Activated CD4-positive, alpha-beta T cell treated with anti-CD3 and anti-CD28 coated beads, Interleukin-2, amount 50 U/mL, for 48 hours (primary cell): ENCODE measurements at places on chromosomes 6 and 20.

GRCh38 chr6:48825501-48826151, 637.4 kb downstream of the MMUT start:
- no peak for DNase-seq

- no peak for DNase-seq
Observed at GRCh38 chr6:11064836-11065235, 20.7 kb upstream of the ELOVL2 start.

DNA sequence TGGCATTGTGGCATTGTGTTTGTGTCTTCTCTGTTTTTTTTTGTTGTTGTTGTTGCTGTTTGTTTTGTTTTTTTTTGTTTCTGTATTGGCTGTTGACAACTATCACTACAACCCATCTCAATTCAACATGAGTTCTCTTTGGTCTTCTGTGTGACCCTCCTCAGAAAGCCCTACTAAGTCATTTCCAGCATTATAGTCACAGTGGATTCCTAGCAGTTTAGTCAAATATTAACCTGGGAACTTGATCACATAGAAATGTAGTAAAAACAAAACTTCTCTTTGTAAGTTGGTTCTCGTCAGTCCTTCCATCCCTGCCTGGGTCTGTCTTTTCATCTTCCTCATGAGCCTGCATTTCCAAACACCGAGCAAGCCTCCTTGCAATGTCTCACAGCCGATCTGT, 16.8 kb downstream of the SLC17A2 start:
- DNase-seq: no peak

GRCh38 chr6:148836751-148837150, 89.9 kb downstream of the UST start:
- DNase-seq: no peak

GRCh38 chr6:797479-798077, 104.6 kb upstream of the EXOC2 start:
- DNase-seq: peak; percentile 46

- no peak for DNase-seq
Observed at GRCh38 chr20:25686081-25687067, 10.3 kb downstream of the ZNF337 start.

GRCh38 chr6:14290772-14291330, 173.3 kb downstream of the CD83 start:
- DNase-seq: no peak

- no peak for DNase-seq
Observed at GRCh38 chr6:87102151-87102621, 7.3 kb upstream of the CGA start.

DNA sequence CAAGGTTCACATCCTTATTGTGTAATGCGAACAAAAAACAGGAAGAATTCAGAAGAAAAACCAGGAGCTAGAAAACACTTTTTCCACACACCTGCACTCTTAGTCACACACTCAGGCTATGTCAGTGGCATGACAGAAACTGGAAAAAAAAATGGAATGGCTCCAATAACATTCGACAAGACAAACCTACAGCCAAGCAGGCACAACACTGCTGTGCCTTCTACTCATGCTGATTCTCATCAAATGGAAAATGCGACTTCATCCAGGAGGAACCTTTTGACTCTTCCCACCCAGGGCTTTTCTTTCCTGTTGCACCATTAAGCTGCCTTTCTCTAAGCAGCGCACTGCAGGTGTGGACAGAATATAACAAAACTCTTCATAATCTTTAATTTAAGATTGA, 163.2 kb upstream of the BTBD3 start:
- DNase-seq: no peak

DNA sequence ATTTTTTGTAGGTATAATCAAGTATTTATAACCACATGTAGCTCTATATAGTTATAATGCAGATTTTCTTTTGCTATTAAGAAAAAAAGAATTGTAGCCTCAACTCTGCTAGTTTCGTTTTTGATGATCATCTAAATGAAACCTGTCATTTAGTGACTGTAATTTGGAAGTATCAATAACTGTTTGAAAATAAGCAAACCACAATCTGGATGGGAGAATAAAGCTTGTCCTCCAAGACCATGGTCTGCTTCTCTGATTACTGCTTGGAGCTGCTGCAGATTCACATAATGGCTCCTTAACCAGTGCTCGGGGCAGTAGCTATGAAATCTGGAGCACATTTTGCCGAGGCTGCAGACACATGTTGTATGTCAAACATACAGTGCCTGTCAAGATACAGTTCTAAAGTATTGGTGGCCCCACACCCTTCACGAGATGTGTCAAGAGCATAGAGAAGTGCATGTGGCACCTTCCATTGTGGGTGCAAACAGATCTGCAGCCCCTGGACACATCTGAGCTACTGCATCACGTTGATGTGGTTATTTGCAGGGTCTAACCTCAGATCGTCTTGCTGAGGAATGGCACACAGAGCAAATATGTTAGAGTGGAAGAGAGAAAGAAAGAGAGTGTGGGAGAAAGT, 255.7 kb upstream of the SUPT3H start:
- DNase-seq: no peak

GRCh38 chr20:58635279-58635665, 15.8 kb upstream of the STX16 start:
- no peak for DNase-seq

GRCh38 chr6:13045676-13046075, 282.7 kb downstream of the TBC1D7 start:
- no peak for DNase-seq

DNA sequence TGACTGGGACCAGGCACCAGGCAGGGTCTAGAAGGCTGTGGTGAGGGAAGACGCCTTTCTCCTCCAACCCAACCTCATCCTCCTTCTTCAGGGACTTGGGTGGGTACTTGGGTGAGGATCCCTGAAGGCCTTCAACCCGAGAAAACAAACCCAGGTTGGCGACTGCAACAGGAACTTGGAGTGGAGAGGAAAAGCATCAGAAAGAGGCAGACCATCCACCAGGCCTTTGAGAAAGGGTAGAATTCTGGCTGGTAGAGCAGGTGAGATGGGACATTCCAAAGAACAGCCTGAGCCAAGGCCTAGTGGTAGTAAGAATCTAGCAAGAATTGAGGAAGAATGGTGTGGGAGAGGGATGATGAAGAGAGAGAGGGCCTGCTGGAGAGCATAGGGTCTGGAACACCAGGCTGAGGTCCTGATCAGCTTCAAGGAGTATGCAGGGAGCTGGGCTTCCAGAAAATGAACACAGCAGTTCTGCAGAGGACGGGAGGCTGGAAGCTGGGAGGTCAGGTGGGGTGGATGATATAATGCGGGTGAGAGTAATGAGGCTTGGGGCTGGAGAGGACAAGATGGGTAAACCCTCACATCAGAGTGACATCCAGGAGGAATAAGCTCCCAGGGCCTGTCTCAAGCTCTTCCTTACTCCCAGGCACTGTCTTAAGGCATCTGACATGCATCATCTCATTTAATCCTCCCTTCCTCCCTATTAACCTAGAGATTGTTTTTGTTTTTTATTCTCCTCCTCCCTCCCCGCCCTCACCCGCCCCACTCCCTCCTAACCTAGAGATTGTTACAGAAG, 45.2 kb upstream of the TTPAL start:
- DNase-seq: no peak

DNA sequence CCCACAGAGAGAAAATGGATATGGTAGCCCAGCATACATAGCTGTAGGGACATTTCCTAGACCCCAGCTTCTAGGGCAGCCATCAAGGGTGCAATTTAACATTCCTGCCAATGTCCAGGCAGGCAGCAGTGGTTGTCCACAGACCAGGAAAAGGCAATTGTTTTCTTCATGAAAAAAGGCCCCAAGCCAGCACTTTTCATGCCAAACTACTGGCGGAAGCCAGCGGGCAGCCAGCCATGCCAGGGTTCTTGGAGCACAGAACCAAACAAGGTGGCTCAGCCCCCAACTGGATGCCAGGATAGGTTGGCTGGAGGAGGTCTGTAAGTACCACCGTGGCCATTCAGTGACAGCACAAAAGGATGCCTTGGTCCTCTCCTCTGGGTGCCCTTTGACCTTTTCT, 94.6 kb downstream of the BANF2 start:
- DNase-seq: no peak

GRCh38 chr6:3232017-3232945, 4.8 kb upstream of the TUBB2B start:
- DNase-seq: no peak

DNA sequence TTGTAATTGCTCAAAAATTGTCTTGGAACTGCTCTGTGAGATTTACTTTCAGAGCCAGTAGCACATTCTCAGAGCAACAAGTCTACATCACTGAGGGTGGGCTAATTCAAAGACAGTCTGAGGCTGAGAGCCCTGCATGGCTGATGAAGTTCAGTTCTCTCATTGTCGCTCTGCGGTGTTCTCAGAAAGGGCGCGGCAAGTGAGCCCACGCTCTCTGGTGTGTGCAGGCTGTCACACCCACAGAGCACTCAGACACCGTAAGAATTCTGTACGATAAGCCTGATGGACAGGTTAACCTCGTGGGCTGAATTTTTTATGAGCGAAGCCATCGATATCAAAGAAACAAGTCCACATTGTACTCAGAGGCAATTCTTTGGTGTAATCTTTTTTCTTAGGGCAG, 557.8 kb downstream of the HACE1 start:
- no peak for DNase-seq

DNA sequence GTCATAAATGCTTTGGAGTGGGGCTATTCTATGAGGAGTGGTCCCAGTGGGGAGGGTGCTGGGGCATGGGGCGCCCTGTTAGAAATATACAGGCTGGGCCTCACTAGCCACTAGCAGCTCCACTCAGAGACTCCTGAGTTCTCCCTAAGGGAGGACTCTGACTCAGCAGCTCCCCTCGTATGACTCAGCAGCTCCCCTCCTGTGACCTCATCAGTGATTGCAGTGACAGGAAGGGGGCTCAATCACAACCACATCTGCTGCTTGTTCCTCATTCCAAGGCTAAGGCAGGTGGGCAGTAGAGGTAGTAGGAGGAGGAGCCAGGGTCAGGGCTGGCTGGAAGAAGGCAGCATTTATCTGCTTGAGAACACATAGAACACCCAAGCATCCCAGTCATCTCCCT, 73.7 kb downstream of the PRND start:
- DNase-seq: peak; percentile 47

DNA sequence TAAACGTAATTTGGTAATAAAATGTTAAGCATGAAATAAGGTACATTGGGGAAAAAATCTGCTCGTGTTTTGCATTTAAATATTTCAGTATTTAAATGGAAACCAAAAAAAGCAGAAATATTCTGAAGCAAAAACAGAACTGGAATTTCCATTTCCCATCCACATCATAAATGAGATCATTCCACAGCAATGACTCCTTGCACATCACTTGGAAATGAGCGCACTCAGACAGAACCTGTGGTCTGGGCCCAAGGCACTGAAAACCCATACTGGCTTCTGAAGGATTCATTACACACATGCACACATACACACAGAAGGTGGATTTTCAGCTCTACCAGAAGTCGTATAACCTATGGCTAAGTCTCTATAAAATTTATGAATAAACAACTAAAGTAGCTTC, 174.8 kb downstream of the IBTK start:
- DNase-seq: no peak

DNA sequence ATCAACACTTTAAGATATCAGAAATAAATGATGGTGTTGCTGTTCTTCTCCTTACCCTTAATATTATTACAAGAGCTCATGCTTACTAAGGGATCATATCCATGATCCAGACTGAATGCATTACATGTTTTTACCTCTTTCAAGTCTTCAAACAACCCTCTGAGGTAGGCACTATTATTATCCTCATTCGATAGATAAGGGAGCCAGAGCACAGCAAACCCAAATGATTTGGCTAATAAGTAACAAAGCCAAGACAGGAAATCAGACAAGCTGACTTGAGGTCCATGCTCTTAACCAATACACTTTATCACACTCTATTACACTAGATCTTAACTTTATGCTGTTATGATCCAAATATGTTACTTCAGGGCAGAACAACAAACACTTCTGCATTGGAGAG, 145.9 kb downstream of the RALGAPA2 start:
- no peak for DNase-seq

DNA sequence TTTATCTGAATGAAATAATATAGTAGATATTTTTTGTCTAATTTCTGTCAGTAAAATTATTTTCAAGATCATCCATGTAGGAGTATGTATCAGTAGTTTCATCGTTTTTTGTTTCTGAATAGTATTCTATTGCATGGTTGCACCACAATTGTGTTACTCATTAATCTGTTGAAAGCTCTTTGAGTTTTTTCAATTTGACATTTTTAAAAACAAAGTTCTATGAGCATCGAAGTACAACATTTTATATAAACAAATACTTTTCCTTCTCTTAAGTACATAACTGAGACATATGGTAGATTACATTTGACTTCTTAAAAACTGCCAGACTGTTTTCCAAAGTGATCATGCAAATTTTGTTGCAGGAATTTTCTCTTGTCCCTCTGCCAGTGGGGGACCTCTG, 1113.1 kb upstream of the CITED2 start:
- DNase-seq: no peak

- no peak for DNase-seq
Observed at GRCh38 chr20:13288357-13288756, 67.3 kb downstream of the ISM1 start.

- no peak for DNase-seq
Observed at GRCh38 chr6:17483391-17484016, 90.1 kb downstream of the CAP2 start.

- DNase-seq: no peak
Observed at GRCh38 chr6:44868910-44869309, 459.2 kb upstream of the RUNX2 start.

GRCh38 chr6:87925373-87926060, 122.1 kb upstream of the SPACA1 start:
- DNase-seq: no peak

- DNase-seq: no peak
Observed at GRCh38 chr6:133187657-133188453, 53.3 kb upstream of the EYA4 start.

DNA sequence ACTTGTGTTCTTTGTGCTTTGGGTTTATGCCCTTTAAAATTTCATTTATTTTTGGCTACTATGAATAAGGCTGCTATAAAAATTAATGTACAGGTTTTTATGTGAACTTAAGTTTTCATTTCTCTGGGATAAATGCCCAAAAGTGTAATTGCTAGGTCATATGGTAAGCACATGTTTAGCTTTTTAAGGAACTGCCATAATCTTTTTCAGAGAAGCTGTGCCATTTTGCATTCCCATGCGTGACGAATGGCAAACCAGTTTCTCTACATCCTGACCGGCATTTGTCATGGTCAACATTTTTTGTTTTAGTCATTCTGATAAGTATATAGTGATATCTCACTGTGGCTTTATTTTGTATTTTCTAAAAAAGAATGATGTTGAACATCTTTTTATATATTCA, 236.0 kb upstream of the SGK1 start:
- DNase-seq: no peak

DNA sequence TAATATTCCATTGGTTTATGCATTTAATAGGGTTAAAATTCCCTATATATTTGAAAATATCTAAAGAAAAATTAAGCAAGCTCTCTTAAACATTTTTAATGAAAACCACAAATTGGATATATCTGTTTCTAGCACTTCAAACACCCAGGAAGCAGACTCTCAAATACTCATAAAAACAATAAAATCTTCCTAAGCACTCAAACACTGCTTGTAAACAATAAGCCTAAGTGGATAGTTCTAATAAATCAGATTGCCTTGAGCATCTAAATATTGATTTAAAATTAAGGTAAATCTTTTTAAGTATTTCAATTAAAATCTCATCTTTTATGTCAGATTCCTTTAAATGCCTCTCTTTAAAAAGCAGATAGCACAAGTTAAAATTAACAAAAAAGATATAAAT, 254.4 kb downstream of the KCNQ5 start:
- DNase-seq: no peak
